ENCODE measurements at places on chromosomes 3 and 15.
A peak's percentile ranks its signal among the peaks of the same experiment; 100 is the strongest.

DNA sequence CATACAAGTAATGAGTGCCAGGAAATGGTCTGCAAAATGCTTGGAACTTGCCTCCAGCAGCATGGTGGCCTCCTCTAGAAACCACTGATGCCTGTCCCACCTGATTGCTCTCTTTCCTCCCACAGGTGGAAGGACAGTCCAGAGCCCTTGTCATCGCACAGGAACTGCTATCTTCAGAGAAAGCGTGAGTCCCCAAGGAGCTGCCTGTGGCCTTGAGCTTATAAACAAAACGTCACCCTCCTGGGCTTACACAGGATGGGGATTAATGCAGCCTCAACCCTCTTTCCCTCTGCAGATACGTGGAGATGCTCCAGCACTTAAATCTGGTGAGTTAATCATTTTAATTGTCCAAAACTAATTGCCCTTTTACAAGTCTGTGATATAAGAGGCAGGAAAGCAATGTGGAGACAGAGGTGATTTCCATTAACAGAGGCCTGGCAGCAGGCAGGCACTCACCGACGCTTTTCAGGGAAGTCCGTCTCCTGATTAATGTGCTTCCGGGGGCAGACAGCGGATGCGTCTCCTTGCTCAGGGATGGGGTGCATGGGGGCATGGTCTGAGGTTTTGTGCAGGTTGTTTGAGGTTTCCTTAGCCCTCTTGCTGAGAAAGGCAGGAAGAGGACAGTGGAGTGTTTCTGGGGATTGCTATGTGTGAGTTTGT is 61.8 kb downstream of the FGD5 start:
- DNase-seq = no peak

GRCh38 chr3:24763393-24763792 is 268.7 kb upstream of the THRB start:
- DNase-seq = no peak

DNA sequence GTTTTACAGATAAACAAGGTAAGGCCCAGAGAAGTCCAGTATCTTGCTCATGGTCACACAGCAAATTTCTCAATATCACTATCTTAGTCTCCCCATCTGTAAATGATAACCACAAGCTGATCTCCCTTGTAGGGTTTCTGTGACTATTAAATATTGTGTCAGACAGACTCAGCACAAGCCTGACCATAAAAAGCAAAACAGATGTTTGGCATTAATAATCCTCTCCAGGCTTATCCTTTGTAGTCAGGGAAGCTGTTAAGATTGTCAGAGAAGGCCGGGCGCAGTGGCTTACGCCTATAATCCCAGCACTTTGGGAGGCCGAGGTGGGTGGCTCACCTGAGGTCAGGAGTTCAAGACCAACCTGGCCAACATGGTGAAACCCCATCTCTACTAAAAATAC is 173.2 kb upstream of the PRICKLE2 start:
- no peak for DNase-seq

GRCh38 chr3:187516446-187517185 is 148.4 kb downstream of the RTP4 start:
- no peak for DNase-seq

DNA sequence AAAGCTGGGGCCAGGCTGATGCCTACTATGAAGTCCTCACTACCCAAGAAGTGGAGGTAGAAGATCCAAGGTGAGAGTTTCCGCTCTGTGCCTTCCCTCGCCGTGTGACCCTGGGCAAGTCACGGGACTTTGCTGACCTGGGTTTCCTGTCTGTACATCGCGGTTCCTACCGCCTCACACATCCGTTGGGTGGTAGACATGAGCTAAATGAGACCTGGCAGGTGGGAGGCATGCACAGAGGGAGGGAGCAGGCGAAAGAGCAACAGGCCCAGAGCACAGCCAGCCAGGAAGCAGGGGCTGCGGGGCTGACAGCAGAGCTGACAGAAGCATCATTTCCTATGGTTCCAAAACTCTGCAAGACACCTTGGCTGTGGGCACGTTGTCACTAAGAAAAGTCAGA is 157.3 kb upstream of the BHLHE40 start:
- DNase-seq = peak; percentile 86

DNA sequence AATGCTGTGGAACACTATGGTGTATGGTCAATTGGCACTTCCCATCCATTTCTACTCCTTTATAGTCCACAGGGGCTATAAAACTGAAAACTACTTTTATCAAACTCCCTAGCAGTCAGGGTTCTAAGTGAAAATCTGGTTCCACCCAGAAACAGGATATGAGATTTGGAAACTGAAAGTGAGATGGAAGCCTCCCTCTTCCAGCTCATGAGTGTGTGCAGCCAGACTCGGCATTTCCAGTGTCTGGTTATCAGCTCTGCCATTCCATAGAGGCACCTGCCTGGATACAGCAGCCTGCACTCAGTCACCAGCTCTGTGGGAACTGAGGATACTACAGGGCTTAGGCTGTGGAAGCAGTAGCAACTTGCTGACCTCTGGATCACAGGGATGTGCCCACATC is 14.7 kb upstream of the PLA2G4F start:
- DNase-seq = no peak

DNA sequence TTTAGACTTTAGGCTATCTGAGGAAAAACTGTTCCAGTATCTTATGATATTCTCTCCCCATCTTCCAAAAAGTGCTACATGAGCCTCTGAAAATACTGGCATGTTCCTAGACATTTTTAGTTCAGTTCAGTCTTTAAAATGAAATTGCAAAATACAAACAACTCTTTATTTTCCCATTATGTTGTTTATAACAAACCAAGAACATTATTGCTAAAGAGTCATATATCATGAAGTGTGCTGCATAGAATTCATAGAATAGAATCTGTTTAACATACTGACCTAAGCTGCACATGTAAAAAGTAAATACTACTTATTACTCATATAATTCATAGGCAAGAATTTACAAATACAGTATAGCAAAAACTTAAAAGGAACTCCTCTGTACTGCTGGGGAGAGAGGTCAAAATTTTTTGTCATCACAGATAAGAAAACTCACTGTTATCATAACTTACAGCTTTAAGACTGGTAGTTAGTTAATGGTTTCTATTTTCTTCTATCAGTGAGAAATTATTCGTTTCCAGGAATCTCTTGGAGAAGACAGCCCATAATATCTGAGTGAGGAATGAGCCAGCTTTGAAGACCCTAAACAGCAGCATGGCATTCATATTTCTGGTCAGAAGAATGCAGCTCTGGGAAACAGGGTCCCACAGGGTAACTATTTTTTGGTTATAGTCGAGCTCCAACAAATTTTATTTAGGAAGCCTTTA is 32.2 kb downstream of the FILIP1L start:
- DNase-seq = no peak

DNA sequence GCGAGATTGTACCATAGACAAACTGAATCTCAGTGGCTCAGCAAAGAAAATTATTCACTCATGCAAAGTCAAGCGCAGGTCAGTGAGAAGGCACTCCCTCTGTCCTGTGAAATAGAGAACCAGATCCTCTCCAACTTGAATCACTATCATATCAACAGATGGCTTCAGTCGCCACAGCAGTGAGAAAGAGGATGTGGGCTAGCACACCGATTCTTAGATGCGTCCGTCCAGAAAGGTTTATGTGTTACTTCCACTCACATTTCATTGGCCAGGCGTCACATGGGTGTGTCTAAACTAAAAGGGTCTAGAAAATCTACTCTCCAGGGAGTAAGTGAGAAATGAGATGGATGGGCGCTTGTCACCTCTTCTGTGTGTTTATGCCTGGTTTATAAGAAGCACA is 141.6 kb upstream of the KBTBD8 start:
- no peak for DNase-seq

- DNase-seq = no peak
Measured at GRCh38 chr3:142394921-142395622, 52.8 kb downstream of the XRN1 start.

- no peak for DNase-seq
Measured at GRCh38 chr3:152026033-152026556, 152.7 kb downstream of the SUCNR1 start.

GRCh38 chr3:15805756-15806266 is 8.0 kb upstream of the ANKRD28 start:
- DNase-seq = no peak

DNA sequence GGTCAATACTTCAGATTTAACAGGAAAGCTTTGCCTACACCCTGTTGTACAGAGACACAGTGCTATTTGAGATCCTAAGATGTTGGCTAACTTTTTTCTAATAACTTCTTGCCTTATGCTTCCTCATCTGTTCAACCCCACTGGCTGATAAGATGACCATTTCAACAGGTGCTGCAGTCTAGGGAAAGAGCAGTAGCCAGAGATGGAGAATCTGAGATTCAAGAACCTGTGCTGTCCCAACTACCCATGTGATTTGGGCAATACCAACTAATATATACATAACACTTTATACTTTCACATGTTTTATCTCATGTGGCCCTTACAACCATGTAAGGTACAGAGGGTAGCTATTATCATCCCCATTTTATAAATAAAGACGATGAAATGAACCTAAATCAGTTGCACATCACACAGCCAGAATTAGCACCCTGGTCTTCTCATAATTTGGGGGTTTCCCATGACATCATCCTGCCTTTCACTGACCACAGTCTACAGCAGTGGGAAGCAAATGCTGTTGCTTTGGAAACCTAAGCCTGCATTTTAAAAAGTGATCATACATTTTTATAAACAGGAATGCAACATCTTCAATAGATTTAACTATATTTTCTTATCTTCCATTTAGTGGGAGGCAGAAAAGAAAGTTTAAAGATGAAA is 9.7 kb downstream of the TTC23 start:
- no peak for DNase-seq

DNA sequence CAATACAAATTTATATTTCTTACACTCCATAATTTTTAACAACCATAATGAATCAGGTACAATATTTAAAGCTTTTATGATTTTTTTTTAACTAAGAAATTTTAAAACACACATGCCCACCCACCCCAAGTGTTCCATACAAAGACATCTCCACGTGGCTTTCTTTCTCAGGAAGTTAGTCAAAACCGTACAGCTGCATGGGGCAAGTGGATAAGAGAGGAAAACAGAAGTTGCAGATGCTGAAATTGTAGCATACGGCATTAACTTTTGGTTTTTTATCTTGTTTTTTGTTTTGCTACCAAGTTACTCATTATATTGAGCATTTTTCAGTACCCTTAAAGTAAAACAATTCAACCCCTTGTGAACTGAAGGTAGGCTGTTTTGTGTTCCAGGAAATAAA is 14.8 kb downstream of the GNB4 start:
- no peak for DNase-seq

DNA sequence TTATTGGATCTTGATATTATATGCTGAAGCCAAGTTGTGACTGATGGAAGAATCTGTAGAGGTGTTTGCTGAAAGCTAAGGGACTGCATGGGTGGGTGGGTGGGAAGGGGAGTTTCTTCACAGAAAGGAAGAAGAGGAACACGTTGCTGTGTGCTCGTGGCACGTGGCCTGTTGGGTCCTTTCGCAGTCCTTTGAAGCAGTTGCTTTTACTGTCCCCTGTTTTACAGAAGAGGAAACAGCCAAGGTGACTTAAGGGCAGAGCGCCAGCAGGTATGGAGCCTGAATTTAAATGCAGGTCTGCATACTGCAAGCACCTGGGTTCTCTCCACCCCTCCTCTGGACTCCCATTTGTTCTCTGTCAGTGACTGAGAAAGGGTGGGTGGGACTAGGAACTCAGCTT is 59.4 kb upstream of the PRR23C start:
- no peak for DNase-seq

- no peak for DNase-seq
Measured at GRCh38 chr3:177563792-177564191, 366.5 kb upstream of the TBL1XR1 start.

DNA sequence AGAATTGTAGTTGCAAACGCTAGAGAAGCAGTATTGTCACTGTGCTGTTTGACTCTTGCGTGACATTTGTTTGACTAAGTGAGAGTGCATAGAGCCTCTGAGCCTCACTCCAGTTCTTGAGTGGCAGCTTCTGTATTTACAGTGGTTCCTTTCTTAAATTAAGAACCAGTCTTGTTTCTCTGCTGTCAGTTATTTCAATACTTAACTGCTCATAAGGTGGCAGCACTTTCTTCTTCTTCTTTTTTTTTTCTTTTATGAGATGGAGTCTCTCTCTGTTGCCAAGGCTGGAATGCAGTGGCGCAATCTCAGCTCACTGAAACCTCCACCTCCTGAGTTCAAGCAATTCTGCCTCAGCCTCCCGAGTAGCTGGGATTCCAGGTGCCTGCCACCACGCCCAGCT is 372.1 kb downstream of the LPP start:
- DNase-seq = no peak

DNA sequence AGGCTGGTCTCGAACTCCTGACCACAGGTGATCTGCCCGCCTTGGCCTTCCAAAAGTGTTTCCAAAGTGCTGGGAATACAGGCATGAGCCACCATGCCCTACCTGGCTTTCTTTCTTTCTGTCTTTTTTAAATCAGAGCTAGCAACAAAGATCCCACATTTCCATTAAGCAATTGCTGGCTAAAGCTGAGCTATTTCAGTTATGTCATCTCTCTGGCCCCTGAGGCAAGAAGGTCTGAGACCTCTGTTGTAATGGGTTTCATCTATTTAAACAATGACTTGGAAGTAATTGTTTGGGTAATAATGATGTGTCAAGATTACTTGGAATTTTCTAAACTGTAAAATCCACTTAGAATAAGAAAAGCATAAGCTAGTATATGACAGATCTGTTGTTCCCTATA is 30.2 kb upstream of the CRBN start:
- DNase-seq = no peak

DNA sequence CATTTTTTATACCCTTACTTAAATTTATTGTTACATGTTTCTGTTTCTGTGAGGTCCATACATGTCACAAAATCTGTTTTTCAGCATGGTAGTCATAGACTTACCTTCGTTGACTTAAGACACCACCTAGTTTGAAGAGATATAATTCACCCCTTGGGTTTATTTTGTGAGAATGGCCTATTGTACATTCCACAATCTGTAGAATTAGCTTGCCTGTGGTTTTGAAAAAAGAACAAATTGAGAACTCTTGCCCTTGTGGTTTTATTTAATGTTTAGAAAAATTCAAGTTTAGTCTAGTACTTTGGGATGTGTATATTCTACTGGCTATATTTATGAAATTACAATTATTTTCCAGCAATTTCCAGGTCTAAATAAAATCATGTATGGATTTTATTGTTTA is 31.6 kb downstream of the FILIP1L start:
- no peak for DNase-seq

GRCh38 chr3:365268-365667 is 168.7 kb downstream of the CHL1 start:
- no peak for DNase-seq

DNA sequence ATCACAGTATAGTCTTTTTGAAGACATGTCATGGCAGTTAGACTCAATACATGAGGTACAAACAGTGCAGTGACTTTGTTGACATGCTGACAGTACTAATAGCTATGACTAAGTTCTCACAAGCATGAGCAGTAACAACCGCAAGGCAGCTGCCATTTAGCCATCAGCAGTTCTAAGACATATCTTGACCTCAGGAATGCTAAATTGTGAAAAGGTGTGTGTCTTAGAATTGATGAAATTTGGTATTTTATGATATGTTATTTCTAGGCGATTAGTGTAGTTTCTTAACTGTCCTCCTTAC is 60.7 kb upstream of the FURIN start:
- DNase-seq = no peak

DNA sequence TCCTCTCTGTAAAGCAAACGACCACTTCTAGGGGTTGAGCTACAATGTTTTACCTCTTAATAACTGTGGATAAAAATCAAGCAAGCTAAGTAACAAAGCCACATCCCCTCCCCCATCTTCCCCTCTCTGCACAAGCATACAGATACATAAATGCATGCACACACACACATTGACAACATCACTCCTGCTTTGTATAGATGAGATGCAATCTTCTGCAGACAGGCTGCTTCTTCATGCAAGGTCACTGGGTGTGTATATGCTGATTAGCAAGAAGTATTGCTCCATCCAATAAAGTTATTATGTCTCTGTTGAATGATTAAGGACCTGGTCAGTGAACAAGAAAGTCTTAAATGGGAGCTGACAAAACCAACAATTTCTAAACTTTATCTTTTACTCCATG is 8.8 kb upstream of the ATP11B start:
- no peak for DNase-seq

All from naive thymus-derived CD8-positive, alpha-beta T cell (primary cell).